ENCODE measurements at places on chromosomes 7 and 10.

GRCh38 chr10:3665316-3665908 lies 119.6 kb downstream of the KLF6 start:
- DNase-seq = no peak

- DNase-seq = no peak
Measured at GRCh38 chr7:95776561-95777185, 4.3 kb downstream of the DYNC1I1 start.

DNA sequence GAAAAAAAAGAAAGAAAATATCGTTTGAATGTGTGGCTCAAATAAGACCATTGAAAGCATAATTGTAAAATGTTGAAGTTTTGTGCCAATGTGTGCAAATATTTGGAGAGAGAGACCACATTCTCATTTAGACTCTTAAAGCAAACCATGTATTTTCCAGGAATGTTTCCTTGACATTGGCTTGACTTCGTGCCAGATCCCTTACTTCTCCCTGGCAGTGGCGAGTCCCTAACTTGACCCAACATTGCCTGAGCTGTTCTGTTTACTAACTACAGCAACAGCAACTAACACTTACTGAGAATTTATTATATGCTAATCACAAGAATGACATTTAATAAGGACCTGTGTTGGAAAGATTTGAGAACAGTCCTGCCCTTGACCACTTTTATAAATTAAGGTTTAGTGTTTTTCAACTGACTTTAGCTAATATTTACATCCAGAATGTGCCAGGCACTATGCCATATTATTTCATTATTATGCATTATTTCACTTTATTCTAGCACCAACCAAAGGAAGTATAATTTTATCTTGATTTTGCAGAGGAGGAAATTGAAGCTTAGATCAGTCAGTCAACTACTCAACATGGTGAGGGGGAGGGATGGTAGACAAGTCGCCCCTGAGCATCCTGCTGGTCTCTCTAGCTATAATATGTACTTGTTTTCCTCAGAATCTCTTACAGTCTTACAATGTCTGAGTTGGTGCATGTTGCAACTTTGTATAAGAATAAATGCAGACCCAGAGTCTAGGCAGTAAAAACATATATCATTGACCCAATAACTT lies 29.7 kb downstream of the ZNF467 start:
- DNase-seq = no peak

- no peak for DNase-seq
Measured at GRCh38 chr10:98956576-98957260, 278.9 kb downstream of the HPSE2 start.

DNA sequence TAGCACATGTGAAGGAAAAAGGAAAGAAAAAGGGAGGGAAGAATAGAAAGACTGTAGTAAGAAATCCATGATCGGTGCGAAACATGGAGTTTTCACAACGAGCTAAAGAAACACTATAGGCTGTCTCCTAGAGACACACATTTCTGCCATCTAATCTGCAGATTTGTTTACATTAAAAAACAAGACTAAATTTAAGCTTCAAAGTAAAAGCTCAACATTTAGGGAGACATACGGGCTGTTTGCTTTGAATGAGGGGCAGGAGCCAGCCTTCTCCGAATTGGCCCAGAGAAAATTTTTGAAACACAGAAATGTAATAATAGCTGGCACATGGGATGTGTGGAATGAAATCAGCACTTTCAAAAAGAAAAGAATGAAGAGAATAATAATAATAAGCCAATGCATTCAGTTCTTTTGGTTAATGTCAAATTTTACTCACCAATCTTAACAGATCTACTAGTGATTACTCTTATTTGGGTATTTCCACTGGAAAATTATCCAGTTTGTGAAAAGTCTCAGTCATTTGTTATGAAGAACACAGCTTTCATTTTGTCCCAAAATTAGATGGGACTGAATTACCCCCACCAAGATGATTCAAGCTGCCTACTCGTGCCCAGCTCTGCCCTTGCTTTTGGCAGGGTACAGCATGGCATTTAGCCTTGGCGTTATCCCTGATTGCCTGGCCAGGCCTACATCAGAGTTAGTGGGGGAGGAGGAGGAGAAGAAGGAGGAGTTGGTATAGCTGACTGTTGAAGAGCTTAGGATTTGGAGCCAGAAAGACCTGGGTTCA lies 47.1 kb downstream of the MTURN start:
- DNase-seq = no peak

GRCh38 chr10:17206210-17206709 lies 4.8 kb upstream of the TRDMT1 start:
- peak; percentile 58 for DNase-seq

DNA sequence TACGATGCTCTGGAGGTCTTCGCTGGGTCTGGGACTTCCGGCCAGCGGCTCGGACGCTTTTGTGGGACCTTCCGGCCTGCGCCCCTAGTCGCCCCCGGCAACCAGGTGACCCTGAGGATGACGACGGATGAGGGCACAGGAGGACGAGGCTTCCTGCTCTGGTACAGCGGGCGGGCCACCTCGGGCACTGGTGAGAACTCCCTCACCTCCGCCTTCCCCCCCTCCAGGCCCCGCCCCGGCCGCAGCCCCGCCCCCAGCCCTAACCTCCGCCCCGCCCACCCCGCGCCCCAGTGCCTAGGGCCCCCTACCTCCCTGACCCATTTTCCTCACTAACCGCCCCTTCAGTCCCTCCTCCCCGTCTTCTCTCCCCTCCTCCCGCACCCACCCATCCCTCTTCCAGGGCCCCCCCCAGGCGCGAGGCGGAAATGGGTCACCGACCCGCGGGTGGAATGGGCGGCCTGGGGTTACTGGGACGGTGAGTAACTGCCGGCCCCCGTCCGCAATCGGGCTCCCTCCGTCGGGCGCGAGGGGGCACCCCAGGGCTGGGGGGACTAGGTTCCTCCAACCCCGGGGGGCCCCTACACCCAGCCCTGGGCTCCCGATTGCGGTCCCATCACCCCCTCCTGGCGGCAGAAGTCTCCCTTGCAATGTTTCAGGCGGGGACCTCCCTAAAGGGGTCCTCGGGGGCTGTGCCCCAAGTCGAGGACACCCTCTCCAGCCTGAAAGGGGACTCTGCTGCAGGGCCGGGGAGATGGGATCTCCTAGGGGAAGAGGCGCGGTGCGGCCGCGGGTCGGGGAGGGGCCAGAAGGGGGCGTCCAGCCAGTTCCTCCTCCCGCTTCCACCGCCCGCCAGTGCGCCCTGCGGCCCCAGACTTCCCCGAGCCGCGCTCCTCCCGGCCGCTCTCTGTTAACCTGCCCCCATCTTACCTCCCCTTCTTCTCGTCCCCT lies 2.1 kb downstream of the PCOLCE start:
- DNase-seq = peak; percentile 71

DNA sequence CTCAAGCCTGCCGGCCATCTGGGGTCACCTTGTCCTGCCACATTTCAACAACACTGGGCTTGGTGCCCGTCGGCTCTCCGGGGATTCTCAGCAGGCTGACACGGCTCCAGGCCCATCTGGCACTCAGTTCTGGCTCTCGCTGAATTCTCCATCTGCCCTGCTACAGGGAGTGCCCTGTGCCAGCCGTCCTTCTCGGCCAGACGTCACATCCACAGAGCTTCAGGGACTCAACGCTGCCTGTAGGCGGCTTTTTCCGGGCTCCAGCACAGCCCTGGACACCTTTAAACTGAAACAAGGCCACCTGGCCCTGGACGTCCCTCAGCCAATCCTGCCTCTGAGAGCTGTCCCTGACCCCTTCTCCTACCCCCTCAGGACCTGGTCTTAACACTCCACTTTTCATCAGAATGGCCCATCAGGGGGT lies 43.0 kb downstream of the TMEM130 start:
- no peak for DNase-seq

GRCh38 chr7:4861673-4862072 lies at the start of gene PAPOLB:
PAPOLB (minus strand) TSS chr7:4862030; CDS start chr7:4861810, 220 bp downstream.
- peak; percentile 21 for DNase-seq

GRCh38 chr10:52187521-52188258 lies 126.4 kb upstream of the DKK1 start:
- DNase-seq = no peak

DNA sequence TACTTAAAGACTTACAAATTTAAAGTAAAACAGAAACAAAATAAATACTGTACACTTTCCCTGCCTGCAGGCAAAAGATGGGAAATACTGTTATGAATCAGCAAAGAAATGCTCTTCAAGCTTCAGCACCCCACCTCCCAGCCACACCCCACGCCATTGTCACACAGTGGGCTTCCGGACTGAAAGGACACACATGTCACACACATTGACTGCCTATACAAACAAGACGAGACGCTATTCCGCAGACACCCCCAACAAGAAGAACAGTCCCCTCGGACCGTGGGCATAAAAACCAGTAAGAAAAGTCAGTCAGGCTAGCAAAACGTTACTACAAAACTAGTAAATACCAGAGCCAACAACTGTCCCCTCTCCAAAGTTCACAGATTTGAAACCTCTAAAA lies 22.2 kb upstream of the PARP12 start:
- DNase-seq = peak; percentile 40

- no peak for DNase-seq
Measured at GRCh38 chr7:132577206-132578049, 1.2 kb upstream of the PLXNA4 start.

DNA sequence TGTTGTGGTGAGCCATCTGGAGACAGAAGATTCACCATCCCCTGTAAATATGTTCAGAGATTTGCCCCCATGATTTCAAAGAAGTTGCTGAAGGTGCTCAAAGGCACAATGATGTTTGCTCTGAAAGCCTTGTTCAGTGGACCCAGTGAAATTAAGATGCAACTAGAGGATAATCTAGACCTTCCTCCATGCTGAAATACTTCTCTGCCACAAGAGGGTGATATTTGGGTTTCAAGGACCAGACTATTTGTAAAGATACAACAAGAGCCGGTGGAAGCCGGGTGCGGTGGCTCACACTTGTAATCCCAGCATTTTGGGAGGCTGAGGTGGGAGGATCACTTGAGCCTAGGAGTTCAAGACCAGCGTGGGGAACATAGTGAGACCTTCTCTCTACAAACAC lies 13.5 kb upstream of the MSRB2 start:
- no peak for DNase-seq

DNA sequence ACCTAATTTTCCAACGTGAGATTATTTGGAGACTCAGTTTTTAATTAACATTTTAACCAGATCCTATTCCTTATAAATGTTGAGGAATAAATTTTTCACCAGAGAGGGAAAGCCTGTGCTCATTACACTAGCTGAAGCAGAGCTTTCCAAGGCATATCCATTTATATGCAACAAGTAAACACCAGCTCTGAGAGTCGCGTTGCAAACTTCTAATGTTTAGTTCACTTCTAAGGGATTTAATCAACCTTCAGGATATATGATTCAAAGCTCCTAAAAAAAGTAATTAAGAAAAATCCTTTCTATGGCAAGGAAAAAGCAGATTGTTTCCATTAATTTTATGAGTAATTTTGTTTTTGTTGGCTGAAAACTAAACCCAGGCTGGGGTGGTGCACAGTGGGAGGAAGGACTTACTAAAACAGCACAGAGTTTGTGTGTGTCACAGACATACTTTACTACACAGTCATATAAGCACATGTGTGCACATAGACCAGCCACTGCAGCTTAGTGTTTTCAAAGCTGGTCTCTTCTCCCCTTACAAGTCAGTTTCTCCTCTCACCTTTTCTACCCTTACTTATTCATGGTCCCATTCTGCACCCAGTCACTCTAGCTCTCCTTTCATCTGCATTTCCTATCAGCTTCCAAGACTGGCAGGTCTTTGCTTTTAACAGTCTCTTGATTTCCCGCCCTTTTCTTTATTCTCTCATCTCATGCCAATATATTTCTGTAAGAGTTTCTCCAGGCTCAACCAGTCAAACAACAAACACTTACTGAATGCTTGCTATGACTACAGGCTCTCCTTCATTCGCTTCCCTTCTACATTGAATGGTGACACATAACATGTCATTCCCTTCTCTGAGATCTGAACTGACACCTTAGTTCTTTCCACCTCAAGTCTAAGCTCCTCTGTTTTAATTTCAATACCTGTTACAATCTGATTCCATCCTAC lies 81.1 kb upstream of the FZD1 start:
- no peak for DNase-seq

- DNase-seq = no peak
Measured at GRCh38 chr7:134452419-134452838, 6.5 kb downstream of the AKR1B1 start.

DNA sequence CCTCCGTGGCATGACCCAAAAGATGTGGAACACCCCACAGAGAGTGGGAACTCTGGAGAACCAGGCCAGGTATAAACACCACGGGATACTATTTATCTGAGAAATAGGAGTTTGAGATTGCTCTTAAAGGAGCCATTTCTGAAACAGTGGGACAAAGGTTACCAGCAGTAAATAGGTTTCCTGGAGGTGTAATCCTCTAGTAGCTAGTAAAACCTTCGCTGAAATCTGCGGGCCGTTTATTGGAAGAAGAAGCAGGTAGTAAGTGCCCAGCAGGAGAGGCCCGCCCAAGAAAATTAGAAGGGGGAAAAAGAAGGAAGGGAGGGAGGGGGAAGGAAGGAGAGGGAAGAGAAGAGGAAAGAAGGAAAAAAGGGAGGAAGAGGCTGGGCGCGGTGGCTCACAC lies 51.6 kb downstream of the CHST3 start:
- DNase-seq = no peak

DNA sequence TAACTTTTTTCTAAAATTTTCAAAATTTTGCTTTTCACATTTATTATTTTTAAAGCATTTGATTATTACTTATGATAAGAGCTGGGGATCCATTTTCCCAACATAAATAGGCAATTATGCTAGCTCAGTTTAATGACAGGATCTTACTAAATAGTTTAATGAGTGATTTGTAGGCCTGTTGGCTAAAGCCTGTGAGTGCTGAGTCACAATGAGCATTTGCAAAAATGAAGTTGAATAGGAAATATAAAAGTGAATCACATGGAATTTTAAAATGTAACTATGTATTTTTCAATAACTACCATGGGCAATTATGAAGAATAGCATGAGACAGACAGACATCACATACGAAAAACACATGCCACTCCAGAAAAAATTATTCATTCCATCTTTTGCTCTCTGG lies 45.1 kb upstream of the ZPBP start:
- no peak for DNase-seq

- no peak for DNase-seq
Measured at GRCh38 chr7:42123716-42124115, 113.3 kb downstream of the GLI3 start.

DNA sequence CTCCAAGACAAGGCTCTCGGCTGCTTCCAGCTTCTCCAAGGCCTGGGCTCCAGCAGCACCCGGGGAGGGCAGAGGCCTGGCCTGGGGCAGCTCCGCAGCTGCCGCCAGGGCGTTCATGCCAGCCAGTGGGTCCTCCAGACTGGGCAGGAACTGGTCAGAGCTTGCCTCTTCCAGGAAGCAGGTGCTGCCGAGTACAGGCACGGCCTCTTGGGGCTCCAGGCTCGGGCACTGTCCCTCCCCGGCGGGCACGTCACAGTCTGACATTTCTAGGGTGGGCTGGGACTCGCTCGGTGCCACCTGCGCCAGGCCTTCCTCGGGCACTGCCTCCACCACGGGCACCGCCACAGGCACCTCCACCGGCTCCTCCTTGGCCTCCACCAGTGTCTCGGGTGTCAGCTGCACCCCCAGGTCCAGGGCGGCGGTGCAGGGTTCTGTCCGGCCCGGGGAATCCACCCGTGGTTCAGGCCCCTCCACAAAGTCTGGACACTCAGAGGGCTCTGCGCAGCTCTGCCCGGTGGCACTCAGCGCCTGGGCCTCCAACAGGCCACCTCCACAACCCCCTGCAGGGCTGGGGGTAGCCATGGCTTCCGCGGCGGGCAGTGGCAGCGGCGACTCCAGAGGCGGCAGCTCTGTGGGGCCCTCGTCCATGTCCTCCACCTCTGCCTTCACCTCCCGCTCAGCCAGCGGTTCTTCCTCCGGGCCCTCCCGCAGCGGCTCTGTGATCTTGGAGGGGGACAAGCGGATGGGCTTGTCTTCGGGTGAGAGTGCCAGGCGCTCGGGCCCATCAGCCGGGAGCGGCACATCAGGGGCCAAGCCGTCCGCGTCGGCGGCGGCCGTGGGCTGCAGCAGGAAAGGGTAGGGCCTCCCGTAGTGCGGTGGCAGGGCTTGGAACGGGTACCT lies 52.9 kb downstream of the TNRC18 start:
- DNase-seq = no peak
